Kidney (tissue), 22 donors: ENCODE measurements at places on chromosomes 5 and 9. TPM values are rescaled to one million over a fixed set of nuclear protein-coding genes. Genes with fewer than 3 reads are reported as not detected.

The CDH6 gene
- polyA plus RNA-seq, result 21.8 TPM

The CSF2 gene
- polyA plus RNA-seq, result not detected

The ACTBL2 gene
- not detected for polyA plus RNA-seq

The DCAF10 gene
- 10.6 TPM for polyA plus RNA-seq

The CD74 gene
- polyA plus RNA-seq, result 1,887 TPM

The FAT2 gene
- 0.37 TPM for polyA plus RNA-seq

The MRNIP gene
- polyA plus RNA-seq, result 25.3 TPM

The NDFIP1 gene
- 92.8 TPM for polyA plus RNA-seq

The ATG10 gene
- polyA plus RNA-seq, result 8.6 TPM

The TOR2A gene
- 14.5 TPM for polyA plus RNA-seq

GRCh38 chr5:124742983-124743601, 3.3 kb downstream of the ZNF608 start:
- DNase-seq, result peak; percentile 63

GRCh38 chr5:62649476-62650113, 71.0 kb downstream of the LRRC70 start:
- DNase-seq, result no peak

DNA sequence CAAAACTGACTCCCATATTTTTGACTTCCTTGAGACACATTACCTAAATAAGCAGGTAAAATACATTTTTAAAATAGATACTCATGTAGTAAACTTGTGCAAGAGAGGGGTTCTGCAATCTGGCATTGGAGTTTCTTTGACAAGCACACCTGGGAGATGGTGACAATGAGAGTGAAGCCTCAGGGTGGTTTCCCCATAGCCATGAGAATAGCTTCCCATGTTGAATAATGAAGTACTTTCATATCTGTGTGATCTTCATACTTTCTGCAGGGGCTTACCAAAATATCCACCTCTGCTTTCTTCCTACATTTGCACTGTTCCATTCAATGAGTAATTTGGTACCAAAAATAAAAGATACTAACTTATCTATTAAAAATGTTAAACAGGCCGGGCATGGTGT, 44.7 kb upstream of the VCAN start:
- DNase-seq, result no peak

- DNase-seq, result no peak
Measured at GRCh38 chr9:36560771-36561170, 11.9 kb upstream of the MELK start.

DNA sequence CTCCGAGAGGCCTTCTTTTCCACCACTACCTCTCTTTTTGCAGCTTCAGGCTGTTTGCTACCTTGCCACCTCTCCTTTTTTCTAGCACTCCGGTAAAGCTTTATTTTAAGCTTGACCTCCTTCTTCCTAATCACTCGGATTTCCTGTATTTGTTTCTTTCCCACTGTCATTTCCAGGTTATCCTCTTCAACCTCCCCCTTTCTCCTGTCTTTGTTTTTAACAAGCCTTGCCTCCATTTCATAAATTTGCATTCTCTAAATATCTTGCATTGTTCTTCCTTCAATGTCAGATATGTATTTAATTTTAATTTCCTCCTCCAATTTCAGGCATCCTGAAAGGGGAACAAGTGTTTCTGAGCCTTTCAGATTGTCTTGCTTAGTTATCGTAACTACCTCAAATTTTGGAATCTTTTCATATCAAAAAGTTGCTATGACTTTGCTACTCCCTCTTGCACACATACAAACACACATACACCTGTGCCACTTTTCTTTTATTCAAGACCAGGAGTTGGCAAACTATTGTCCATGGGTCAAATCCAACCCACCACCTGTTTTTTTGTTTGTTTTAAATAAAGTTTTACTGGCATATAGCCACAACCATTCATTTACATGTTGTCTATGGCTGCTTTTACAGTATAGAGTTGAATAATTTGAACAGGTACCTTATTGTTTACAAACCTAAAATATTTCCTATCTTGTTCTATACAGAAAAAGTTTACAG, 22.7 kb downstream of the DPYSL3 start:
- no peak for DNase-seq

DNA sequence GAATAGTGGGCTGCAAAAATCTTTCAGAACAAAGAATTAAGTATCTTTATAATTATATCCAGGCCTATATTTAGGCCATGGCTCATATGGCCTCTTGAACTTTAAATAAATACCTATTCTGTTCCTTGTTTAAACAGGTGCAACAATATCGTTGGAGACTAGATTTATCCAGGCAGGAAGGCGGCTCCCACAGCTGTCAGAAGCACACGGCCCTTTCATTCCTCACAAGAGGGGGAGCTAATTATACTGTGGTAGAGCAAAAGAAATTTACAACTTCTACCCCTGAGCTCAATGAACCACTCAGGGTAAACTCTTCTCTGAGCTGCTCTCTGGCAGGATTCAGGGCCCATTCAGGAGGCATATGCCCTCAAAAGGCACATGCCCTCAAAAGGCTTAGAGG, 31.3 kb downstream of the TMEM174 start:
- peak; percentile 67 for DNase-seq

- no peak for DNase-seq
Measured at GRCh38 chr9:34049630-34050384, 1.1 kb upstream of the UBAP2 start.

- DNase-seq, result peak; percentile 86
Measured at GRCh38 chr5:139638090-139638735, 9.9 kb upstream of the CXXC5 start.

DNA sequence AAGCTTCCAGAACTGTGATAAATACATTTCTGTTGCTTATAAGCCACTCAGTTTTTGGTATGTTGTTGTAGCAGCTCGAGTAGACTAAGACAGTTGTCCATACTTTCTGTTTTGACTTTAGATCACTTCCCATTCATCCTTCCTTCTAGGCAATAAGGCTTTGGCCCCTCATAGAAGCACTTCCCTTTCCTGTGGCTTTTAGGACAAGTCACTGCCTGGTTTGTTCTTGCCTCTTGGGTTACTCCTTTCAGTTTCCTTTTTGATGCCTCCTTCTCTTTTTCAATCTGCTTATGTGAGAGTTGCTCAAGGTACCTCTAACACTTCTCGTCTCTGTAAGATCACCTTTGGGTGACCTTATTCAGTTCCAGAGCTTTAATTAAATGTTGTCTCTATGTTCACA, 72.4 kb upstream of the NTRK2 start:
- no peak for DNase-seq

GRCh38 chr5:156191547-156191946, 135.4 kb upstream of the SGCD start:
- no peak for DNase-seq

- no peak for DNase-seq
Measured at GRCh38 chr5:59746241-59746765, 147.2 kb downstream of the PDE4D start.

- no peak for DNase-seq
Measured at GRCh38 chr9:72579880-72580550, 58.6 kb downstream of the TMC1 start.

DNA sequence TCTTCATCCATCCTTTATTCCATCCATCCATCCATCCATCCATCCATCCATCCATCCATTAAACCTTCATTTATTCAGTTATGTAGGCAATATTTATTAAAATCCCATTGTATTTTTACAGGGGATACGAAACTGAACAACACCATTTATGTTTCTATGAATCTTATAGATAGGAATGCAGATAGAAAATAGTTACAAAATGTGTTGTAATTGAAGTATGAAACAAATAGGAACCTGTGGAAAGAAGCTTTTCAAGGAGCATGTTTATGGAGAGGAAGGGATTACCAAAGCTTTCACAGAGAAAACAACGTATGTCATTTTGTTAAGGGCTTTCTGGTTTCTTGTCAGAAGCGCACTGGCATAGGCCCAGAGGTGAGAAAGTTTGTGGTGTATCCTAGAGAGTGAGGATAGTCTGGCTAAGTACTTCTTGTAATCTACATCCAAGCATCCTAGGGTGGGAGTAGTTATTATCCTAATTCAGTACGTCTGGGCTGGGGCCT, 184.0 kb downstream of the CNTLN start:
- DNase-seq, result no peak

- DNase-seq, result no peak
Measured at GRCh38 chr5:57878301-57878722, 395.7 kb upstream of the ACTBL2 start.

- DNase-seq, result peak; percentile 10
Measured at GRCh38 chr9:135757356-135757755, 55.4 kb downstream of the KCNT1 start.

DNA sequence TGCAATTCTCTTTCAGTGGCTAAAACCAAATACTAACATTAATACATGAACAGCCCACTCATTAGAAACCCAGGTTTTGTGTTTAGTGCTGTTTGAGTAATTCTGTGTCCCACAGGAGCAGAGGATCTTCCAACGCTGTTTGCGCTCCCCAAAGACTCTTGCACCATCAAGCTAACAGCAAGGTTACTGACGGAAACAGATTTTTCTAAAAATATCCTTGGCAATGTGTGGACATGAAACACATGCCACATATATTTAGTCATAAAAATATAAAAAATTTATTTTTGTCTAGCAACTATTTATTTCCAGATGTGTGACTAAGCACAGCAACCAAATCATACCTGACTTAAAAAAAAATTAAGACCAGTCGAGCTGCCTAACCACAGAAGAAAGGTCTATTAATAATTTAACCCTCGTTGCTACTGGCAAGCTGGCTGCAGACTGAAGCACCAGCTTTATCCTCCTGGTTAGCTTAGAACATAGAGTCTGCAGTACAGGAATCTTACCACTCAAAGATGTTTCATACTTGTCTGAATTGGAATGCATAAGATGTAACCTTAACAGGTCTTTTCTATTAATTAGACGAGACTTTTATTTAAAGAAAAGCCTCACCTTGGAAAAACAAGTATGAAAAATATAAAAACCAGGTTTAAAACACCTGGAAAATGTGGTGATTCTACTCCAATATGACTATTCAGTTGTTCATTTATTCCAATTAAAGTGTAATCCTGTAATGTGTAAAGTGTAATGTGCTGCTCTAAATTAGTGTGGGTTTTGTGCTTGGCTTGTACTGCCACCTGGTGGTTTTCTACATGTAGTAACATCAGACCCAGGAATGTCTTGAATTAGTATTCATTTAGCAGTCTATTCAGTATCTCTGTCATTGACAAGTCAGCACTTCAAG, 272.5 kb downstream of the EPB41L4A start:
- no peak for DNase-seq

GRCh38 chr5:151719228-151720000, 32.7 kb upstream of the SPARC start:
- DNase-seq, result no peak

GRCh38 chr9:94692601-94693000, 33.9 kb upstream of the AOPEP start:
- DNase-seq, result no peak

- no peak for DNase-seq
Measured at GRCh38 chr5:98941131-98941883, 12.5 kb upstream of the CHD1 start.

GRCh38 chr5:146643776-146644175, 127.8 kb upstream of the GPR151 start:
- DNase-seq, result no peak

DNA sequence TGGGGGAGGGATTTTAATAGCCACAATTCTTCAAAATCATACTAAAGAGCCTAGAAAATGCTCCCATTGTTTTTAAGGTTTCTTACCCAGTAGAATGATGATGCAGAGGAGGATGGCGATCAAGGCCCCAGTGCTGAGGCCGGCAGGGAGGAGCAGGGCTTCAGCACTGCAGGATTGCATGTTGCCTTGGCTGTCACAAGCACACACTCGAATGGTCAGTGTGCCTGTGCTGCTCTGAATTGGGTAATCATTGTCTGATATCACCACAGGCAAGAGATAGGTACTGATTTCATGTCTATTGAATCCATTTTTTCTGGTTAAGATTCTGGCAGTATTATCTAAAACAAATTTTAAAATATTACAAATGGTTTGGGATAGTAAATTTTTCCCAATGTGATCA, 153.3 kb downstream of the CDH10 start:
- no peak for DNase-seq

DNA sequence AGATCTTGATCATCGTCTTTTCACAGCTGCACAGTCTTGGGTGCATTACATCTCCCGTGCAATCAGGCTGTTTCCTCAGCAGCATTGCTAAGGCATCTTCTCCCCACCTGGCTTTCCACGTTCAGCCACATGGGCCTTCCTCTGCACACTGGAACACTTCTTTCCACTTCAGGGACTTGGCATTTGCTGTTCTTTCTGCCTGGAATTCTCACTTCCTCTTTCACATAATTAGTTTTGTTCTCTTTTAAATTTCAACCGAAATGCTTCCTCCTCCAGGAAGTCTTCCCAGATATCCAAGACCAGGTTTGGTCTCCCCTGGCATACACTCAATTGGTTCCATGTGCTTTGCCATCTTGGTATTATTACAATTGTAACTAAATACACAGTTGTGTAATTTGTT, 43.8 kb downstream of the WHRN start:
- DNase-seq, result no peak

DNA sequence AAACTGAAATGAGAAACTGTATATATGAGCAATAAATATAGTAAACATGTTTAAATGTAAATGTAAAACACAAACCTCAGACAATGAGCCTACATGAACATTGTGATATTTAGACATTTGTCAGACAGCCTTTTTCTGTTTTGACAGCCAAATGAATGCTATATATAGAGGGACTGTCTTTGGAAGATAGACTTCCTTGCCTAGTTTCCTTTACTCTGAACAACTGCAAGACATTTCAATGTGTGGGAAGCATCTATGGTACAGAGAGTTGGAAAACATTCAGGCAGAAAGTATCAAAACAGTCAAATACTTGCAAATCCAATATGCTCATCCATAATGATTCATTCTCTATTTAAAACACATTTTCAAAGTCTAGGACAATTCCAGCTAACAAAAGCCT, 31.7 kb upstream of the TUSC1 start:
- DNase-seq, result no peak

DNA sequence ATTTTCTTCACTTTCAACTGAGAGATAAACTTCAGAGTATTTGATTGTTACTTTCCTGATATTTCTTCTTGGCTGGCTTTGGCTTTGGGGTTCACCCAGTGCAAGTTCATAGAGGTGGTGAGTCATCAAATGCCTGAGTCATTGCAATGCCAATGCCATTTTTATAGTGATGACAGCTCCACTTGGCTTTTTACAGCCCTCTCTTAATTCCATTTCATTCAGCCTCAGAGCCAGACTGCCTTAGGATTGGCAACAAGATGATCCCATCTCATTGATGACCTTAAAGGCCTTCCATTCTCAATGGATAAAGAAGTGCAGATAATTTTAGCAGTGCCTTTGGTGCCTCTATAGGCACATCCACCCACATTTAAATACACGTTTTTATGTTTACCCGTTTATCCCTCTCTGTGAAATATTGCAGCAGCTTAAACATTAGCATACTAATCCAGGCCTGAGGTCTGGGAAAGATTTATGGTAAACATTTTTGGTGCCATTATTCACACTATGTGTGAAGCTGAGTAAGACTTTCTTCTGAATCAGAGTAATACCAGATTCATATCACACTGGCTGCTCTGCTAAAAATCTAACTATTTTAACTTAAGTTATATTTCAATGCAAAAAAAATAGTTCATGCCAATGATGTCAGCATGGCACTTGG, 88.9 kb upstream of the TYRP1 start:
- DNase-seq, result no peak

DNA sequence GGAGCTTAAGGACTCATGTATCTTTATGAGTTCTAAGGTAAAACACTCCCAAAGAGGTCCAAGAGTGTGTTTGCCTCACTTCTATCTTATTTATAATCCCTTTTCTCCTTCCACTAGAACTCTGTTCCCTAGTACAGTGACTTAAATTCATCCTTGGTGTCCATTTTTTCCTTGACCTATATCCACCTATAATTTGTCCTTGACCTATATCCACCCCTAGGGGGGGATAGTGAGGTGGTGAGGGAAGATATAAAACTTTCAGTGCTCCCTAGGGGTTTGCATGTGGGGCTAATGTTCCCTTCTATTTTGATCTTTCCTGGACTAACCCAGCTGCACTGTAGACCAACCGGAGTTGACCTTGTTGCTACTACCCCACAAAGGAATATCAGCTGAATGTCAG, 83.5 kb upstream of the GNAQ start:
- DNase-seq, result no peak
